ENCODE measurements at places on chromosomes 12 and 14.

- DNase-seq = no peak
These were observed 52.8 kb downstream of the FRMD6 start for GRCh38 chr14:51704545-51704944.

- DNase-seq = no peak
These were observed 367.2 kb upstream of the DDHD1 start for GRCh38 chr14:53520078-53520928.

GRCh38 chr12:48954061-48954460 is 3.2 kb downstream of the ARF3 start:
- DNase-seq = no peak

DNA sequence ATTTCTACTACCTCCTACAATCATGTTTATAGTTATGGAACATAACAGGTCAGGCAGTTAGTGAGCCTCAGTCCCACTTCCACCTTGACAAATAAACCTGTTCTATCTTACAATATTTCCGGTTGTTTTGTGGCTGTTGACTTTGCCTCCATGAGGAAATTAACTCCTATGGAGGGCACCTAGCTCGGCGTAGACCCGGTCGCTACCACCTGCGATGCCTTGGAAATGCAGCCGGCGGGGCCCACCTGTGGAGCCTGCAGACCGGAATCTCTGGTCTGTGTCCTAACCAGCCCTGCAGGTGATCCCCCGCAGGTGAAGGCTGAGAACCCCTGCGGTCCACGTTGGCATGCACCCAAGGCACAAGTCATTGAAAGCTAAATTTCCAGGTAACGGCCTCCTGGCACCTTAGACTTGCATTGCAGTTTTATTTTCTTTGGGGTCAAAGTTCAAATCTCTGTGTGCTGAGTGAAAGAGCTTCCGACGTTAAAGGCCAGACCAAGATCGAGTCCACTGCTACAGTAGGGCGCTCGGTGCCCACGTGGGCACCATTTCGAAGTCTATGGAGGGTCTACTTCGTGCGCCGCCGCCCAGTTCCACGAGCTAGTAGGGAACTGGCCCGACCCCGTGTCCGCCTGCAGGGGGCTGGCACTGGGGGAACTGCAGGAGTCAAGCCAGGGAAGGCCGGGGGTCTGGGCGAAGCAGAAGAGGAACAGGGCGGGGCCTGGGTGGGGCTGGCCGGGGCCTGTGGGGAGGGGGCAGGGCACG is 782 bp upstream of the PIWIL1 start:
- DNase-seq = no peak

- no peak for DNase-seq
These were observed 46.6 kb upstream of the ESRRB start for GRCh38 chr14:76329154-76329928.

DNA sequence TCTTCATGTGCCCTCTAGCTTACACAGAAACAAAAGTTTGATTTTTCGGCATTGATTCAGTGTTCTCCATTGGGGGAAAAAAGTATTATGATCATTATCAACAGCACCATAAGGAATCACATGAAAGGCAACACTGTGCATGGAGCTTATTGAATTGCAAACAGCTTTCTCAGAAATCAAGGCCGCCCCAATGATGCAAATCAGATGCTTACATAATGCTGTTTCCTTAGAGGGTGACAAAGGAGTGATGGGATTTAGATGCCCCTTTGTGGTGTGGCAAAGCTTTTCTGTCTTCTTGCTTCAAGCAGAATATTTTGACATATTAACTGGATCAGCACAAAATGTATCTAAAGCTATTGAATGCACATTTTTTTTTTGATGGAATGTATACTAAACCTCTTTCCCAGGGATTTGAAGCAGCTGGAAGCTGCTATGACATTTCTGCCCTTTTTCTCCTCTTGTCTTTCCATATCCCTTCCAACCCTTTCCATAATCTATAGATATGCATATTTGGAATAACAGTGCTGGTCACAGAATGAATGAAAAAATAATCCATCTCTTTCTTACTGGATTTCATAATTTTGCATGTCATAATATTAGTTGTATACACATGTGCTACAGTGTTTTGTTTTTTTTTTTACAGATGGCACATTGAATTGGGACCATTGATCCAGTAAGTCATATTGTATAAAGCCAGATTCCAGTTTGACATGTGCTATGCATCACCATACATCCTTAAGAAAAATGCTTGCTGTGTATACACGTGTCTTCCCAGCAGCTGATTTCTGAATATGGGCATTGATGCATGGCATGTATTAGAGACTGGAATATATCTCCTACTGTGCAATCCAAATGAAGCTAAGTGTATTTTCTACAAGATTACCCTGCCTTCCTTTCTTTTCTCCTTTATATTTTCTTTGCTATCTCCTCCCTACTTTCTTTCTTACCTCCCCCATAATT is 259.7 kb upstream of the DCN start:
- no peak for DNase-seq

GRCh38 chr12:43973993-43974392 is 138.1 kb downstream of the TMEM117 start:
- no peak for DNase-seq

GRCh38 chr12:18148961-18149360 is 59.0 kb upstream of the RERGL start:
- DNase-seq = no peak

- DNase-seq = no peak
These were observed 8.8 kb upstream of the MAP4K5 start for GRCh38 chr14:50541159-50541567.

GRCh38 chr12:17357396-17357795 is 732.6 kb downstream of the RERGL start:
- DNase-seq = no peak

DNA sequence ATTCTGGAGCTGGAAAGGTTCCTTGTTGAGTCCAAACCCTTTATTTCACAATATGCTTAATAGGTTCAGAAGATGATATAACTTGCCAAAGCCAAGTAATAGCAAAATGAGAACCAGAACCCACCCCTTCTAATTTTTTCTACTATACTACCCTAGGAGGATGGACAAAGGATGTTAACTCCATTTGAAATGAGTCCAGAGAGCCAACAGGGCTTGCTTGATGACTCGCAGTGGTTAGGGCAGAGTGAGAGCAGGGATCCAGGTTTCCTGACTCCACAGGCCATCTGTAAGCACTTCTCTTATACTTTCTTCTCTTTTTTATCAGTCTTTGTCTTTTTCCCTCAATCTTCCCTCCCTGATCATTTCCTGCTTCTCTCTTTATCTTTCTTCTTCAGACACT is 668.1 kb downstream of the MED13L start:
- DNase-seq = no peak

GRCh38 chr12:24045816-24046257 is 96.4 kb upstream of the SOX5 start:
- DNase-seq = no peak

- no peak for DNase-seq
These were observed 216.2 kb upstream of the RMST start for GRCh38 chr12:97246368-97246767.

- DNase-seq = no peak
These were observed 210.4 kb upstream of the NUDT4 start for GRCh38 chr12:93167331-93167730.

DNA sequence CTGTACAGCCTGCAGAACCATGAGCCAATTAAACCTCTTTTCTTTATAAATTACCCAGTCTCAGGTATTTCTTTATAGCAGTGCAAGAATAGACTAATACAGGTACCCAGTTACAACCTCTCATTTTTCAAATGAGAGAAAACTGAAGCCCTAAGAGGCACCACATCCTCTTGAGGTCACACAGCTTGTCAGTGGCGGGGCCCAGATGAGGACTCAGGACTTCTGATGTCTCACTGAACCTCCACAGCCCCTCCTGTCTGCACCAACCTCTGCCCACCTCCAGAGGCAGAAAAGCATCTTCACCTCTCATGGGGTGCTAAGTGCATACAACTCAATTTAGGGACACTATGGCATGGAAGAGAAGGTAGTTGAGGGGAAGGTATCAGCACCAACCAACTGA is 120.7 kb downstream of the CRACR2A start:
- DNase-seq = no peak

DNA sequence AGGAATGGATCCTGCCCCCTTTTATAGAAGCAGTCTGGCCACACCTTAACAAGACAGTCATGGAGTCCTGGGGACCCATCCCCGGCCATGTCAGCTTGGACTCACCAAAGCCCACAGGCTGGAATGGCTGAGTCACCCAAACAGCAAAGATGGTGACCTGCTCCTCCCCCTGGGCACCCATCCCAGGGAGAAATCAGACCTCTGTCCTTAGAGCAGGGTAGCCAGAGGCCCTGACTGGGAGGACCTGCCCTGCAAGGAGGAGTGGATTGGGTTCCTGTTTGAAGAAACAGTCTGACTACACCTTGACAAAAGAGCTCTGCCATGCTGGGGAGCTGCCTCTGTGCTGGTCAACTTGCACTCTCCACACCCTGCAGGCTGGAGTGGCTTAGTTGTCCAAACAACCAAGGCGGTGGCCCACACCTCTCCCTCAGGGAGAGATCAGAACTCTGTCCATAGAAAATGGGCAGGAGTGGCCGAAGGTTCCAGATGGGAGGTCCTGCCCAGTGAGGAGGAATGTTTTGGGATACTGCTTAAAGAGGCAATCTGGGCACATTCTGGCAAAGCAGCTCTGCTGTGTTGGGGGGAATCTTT is 16.6 kb downstream of the MGP start:
- DNase-seq = no peak

DNA sequence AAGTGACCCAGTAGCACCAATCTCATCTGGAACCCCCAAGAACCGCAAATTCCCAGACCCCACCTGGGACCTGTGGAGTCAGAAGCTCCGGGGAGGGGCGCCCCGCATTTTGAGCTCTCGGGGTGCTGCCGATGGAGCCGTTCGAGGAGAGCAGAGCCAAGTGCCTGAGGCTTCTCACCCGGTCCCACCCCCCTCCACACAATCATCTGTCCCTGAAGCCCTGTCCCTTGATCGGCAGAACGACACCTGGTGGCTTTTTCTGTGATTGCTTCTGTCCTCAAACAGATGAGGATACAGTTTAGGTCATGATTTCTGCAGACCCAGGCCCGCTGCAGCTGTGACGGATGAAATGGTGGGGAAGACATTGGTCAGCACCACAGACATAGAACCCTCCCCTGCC is 74.7 kb downstream of the NOC4L start:
- DNase-seq = peak; percentile 57

GRCh38 chr12:126488806-126489205 is 1423.6 kb downstream of the AACS start:
- no peak for DNase-seq

- DNase-seq = no peak
These were observed 324.6 kb downstream of the RAD51B start for GRCh38 chr14:68144051-68144681.

- DNase-seq = no peak
These were observed 70.5 kb upstream of the CPSF6 start for GRCh38 chr12:69168828-69169227.

All from stimulated activated CD4-positive, alpha-beta T cell treated with anti-CD3 and anti-CD28 coated beads, Interleukin-4, amount 100 ng/mL, for 24 hours (primary cell).